GM13976 (cell line): ENCODE measurements at places on chromosomes 7 and 10.

DNA sequence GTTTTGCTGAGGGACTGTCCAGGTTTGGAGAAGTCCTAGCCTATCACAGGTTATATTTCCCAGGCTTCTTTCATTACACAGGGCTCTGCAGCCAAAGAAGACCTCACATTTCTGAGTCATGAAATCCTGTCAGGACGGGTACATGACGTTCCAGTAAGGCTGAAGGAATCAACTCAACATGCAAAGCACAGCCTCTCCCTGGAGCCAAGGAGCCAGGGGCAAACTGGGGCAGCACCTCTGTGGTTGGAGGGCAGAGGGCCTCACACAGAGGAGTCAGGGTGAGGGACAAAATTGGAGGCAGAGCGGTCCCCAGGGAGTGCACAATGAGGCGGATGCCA lies 116.3 kb upstream of the GDF10 start:
- DNase-seq = no peak

DNA sequence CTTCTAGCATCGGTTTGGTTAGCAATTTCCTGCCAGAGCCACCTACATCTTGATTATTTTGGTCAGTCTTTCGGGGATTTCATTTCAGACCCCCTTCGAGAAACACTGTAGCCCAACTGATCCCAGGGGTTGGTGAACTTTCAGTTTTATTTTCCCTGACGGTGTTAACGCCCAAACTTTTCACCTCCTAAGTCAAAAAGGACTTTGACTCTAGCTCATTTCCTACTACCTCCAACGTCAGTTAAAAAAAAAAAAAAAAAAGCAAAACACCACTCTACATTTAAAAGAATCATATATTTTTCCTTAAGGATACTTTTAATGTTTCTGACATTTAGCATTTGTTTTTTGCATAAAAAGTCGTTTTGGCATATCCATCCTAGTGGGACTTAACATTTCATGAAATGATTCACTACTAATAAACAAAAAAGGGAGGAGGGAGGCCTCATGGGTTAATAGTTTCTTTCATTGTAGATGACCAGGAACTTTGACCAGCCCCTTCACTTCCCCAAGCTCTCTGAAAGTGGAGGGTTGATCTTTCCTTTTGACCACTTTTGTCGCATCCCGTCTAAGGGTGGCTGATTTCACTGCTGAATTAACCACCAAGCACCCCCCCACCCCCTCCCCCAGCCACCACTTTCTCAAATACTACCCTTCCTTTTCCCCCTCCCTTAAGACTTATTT lies 764 bp upstream of the TCF7L2 start:
- no peak for DNase-seq

DNA sequence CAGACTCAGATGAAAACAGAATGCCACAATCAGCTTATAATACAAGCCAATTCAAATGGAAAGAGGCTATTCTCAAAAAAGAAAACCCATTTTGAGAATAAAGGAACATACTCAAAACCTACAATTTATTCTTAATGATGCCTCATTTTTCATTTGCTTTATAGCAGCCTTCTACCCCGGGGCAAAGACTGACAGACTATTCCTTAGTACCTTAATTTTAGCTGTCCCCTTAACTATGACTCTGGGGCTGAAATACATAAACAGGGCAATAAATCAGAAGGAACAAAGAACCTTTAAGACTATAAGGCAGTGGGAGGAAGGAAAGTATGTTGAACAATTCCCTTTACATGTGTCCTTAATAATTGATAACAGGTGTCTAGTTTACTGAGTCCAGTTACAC lies 76.8 kb downstream of the TMEM106B start:
- no peak for DNase-seq

DNA sequence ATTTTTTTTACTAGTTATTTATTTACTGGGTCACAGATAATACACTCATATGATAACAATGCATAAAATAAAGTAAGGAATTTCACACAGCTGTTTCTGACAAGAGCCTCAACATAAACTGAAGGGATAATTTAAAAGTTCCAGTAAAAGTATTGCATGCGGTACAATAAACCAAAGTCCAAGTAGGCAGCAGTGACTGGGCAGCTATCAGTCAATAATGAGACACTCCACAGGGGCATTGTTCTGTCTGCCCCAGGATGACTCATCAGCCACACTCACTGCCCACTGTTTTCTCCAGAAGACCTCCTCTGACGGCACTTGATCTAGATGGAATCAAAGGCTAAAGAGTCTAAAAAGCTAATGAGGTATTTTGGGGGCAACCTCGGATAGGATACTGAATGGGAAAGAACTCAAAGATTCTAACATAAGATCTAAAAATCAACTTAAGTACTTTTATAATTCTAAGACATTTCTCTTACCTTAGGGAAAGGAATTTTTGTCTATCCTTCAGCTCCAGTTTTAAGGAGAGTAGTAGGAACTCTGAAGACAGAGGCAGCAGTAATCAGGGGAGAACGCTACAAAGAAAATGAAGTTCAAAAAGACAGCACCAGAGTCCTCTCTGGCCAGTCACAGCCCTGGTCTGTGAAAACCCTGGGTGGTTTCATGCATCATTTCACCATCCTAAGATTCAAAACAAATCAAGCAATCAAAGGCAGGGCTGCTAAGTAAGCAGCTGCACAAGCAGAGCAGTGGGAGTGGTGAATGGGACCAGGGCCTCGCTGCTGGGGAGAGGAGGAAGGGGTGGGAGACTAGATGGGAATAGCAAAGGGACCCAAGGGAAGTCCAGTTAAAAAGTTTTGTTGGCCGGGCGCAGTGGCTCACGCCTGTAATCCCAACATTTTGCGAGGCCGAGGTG lies 175.1 kb downstream of the AVL9 start:
- no peak for DNase-seq

DNA sequence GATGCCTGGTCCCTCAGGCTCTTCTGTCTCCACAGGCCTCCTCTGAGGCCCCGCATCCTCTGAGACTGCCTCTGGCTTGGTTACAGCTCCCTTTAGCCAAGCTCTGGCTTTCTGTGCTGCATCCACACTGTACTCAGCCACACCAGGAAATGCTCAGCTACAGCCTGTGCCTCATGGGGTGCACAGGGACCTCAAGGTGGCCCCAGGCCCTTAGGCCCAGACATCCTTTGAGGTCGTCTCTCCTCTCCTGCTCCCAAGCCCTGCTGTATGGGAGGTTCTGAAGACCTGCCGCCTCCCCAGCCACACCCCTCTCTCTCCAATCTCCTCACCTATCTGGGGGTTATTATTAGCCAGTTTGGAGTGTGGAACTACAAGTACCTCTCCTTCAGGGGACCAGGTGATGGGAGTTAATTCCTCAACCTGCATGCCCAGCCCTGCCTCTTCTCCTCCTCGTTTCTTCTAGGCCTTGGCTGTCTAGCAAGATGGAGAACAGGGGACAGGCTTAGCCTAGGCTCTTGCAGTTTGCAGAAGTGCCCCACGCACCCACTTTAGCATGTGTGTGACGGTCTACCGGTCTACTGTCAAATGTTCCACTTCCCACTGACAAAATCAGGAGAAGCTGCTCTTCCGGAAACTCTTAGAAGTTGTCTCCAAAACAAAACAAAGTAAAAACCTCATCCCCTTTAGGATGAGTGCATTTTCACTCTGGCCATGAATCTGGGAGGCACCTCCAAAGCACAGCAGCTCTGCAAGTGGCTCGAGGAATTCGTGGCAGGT lies 64.0 kb upstream of the WAC start:
- no peak for DNase-seq

DNA sequence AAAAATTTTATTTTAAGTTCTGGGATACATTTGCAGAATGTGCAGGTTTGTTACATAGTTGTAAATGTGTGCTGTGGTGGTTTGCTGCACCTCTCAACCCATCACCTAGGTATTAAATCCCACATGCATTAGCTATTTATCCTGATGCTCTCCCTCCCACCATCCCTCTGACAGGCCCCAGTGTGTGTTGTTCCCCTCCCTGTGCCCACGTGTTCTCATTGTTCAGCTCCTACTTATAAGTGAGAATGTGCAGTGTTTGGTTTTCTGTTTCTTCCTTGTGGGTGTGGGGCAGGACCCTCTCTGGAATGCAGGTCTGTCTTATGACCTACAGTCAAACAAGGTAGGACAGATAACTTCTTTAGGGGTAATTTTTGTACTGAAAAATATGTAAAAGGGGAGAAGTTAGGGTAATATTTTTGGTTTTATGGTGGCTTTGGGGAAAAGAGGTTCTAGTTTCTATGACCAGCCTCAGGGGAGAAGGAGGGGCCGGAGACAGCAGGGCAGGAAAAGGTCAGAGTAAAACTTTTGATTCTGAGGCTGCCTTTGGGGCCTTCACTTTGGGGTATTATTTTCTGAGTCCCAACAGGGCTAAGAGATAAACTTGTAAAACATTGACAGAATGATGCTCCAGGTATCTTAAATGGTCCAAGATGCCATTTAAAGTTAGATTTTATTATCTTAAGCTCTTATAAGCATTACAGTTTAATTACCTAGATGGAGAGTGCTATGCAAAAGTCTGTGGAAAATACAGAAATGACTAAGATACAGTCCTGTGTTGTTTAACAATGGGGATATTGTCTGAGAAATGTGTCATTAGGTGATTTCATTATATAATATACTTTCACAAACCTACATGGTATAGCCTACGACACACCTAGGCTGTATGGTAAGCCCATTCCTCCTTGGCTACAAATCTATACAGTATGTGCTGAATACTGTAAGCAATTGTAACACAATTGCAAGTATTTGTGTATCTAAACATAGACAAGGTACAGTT lies 354.8 kb downstream of the ABCA13 start:
- DNase-seq = no peak

DNA sequence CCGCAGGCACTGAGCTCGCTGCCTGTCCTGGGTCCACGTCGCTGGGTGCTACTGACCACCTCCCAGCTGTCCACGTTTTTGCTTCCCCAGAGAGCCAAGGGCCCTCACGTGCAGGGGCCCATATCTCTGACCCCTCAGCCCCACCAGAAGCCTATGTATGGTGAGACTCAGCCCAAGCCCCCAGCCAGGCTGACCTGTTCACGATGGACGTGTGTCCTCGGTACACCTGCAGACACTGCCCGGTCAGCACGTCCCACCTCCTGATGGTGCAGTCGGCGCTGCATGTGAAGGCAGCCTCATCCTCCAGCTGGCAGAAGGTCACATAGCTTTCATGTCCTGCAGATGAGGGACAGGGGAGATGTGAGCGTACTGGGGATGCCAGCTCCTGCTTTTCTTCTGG lies 9.9 kb downstream of the WDR86 start:
- DNase-seq = no peak

DNA sequence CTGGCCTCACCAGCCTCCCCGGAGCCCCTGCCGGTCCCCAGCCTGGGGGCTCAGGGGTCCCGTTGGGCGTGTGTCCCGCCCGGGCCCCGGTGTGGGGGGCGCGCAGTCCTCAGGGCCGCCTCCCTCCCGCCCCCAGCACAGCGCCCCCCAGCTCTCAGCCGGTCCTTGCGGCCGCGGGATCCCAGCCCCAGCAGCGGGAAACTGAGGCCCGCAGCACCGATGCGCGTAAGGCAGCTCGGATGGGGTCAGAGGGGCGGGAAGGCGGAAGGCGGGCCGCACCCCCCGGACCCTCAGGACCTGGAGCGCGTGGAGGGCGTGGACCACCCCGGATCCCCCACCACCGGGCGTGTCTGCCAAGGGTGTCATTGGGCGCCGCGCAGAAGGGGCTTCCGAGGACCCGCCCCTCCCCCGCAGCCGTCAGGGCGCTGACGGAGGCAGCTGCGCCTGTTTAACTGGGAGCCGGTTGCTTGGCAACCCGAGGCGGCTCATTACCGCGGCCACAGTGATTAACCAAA lies 14.9 kb downstream of the UNCX start:
- DNase-seq = no peak

DNA sequence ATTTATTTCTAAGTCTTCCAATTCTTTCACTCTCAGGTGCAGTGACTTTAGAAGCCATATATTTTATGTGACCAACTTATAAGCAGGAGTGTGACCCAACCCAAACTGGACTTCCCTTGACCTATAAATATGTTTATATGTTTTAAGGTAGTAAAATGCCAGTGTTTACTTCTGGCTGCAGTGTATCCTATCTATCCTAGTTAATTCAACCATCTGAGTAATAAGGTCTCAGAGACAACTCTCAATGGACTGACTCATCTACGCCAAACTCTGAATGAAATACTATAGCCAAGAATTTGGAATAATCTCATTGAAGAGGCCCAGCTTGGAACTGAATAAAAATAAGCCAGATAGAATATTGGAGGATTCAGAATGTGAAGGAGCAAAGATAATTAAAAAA lies 544.5 kb upstream of the SORCS1 start:
- DNase-seq = no peak

DNA sequence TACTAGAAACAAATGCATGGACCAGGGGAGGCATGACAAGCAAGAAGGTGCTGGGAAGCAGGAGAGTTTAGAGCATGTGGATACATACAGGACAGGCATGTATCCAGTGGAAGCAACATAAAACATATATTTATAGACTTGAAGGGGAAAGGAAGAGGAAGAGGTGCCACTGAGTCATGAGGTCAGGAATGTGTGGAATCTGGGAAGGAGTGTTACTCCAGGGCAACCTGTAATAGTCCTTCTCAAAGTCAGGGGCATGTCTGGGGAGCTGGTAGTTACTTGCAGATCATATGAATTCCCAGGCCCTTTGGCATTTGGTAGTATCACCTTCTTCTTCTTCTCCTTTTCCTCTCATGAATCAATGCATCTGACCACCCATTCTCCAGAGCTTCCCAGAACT lies 246.6 kb downstream of the XPNPEP1 start:
- no peak for DNase-seq

- DNase-seq = no peak
Measured at GRCh38 chr10:47414752-47415519, 30.8 kb upstream of the ZNF488 start.

DNA sequence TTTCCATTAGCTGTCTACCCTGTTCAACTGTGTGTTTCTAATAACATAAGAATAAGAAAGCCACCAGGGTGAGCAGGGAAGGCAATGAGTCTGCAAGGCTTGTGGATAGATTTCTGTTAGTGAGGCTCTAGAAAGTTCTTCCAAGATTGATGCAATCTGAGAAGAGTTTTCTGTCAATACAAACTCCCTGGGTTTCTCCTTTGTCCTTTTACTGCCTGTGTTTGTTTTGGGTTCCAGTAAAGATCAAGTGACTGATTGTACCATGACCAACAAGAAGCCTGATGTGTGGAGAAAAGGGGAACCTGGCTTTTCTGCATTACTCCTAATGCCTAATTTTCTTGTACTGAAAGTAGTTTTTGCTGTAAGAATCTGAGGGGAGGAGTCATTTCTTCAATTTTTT lies 139.9 kb downstream of the CFTR start:
- DNase-seq = no peak

DNA sequence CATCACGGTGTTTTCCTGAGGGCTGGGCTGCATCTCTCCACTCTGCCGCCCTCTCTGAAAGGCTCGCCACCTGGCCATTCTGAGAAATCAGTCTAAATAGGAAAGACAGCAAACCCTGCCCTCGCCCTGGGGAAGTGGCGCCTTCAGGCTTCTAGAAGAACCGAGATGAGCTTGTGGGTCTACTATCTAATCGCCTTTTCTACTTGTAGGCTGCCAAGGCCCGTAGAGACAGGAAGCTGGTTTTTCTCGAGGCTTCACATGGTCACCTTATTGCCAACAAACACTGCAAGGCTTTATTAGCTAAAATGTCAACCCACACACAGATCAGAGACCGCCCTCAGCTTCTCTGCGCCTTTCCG lies 21.4 kb downstream of the LAT2 start:
- DNase-seq = peak; percentile 76
